ENCODE measurements at places on chromosomes 11 and 22.

DNA sequence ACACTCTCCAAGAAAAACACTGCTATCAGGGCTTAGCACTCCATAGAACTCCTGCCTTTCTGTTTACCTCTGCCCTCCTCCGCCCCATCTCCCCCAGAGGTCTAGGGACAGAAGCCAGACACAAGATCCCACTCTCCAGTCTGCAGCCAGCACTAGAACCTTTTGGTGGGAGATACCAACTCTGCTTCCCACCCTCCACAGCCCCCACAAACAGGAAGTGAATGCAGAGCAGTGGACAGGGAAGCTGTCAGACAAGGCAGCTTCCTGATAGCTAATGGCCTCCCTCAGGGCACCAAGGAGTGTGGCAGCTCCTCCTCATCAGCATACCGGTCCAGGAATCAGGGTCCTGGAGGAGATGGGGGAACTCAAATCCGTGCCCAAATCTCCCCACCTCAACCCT lies 5.1 kb downstream of the SCN4B start:
- no peak for DNase-seq

- peak; percentile 57 for DNase-seq
Measured at GRCh38 chr22:27879923-27880322, 39.1 kb downstream of the PITPNB start.

DNA sequence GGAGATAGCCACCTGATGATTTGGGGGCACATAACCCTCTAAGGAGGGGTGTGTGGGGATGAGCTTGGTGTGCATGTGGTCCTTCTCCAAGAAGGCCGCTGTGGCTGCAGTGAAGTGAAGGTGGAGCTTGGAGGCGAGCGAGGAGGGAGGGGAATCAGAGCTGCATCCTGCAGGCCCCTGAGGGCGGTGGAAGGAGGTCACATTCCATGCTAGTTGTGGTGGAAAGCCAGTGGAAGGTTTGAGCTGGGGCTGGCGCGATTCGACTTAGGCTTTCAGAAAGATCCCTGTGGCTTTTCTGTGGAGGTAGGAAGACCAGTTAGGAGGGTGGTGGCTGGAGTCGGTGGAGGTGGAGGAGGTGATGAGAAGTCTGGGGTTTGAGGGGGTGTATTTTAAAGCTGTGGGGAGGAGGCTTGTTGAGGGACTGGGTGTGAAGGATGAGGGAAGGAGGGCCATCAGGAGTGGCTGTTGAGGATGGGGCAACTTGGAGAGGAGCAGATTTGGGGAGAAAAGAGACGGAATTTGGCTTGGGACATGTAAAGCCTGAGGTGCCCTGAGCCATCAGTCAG lies 62.0 kb downstream of the TBC1D22A start:
- DNase-seq, result no peak

GRCh38 chr11:19352771-19353160 lies 112.0 kb upstream of the E2F8 start:
- no peak for DNase-seq

DNA sequence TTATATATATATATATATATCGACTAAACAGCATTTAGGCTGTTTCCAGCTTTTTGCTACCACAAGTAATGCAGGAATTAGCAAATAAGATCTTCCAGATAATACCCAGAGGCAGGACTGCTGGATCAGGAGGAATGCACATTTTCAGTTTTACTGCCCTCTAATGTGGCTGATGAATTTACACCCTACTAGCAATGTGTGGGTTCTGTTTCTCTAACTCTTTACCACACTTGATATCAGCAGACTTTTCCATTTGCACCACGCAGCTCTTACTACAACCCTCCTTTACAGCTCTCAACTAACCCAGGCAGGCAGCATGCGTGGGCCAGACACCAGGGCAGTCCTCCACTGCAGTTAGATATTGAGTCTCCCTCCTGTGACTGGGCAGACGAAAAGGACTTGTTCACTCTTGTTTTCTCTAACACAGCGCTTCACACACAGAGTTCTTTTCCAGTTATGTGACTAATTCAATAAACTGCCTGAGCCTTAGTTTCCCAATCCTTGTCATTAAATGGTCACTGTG lies 67.7 kb downstream of the IGLL5 start:
- no peak for DNase-seq

DNA sequence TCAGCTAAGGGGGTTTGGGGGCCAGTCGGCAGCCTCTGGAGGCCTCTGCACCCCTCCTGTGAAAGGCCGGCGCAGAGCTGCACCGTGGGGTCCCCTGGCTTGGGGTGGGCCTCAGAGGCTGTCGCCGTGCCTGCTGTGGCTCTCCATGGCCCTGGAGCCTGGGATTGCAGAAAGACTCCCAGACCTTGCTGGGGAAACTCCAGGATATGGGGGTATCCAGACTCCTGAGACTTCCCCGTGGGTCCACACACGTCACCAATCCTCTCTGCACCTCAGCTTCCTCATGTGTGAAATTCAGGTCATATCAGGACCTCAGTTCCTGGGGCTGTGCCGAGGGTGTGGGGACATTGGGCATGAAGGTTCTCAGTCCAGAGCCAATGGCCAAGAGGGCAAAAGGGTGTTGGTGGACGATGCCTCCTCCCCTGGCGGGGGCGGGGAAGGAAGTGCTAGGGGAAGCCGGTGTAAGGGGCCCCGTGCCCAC lies 97.1 kb downstream of the KCNQ1 start:
- no peak for DNase-seq

GRCh38 chr22:38826386-38826785 lies 17.4 kb downstream of the NPTXR start:
- DNase-seq, result no peak
